ENCODE measurements at places on chromosomes 7 and 10. TPM values are rescaled to one million over a fixed set of nuclear protein-coding genes. Genes with fewer than 3 reads are reported as not detected.

DNA sequence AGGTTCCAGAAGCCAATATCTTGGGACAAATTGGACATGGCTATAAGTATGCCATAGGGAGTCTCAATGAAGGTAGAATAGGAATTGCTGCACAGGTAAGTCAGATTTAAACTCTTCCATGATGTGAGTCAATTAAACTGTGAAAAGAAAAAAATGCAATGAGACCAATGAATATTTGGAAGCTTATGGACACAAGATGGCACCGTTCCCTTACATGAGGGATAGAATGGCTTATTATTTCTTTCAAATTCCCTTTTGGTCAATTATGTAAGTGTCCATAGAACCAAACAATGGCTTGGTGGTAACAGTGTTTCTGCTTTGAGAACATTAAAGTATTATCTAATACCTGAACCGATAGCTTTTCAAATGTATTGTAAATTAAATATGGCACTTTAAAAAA, 35.6 kb downstream of the ACADSB start:
- H3K27ac ChIP-seq = no peak overlapping the region
- no peak for DNase-seq
- H3K4me3 ChIP-seq = no peak overlapping the region

Gene NME8
- not detected for total RNA-seq

DNA sequence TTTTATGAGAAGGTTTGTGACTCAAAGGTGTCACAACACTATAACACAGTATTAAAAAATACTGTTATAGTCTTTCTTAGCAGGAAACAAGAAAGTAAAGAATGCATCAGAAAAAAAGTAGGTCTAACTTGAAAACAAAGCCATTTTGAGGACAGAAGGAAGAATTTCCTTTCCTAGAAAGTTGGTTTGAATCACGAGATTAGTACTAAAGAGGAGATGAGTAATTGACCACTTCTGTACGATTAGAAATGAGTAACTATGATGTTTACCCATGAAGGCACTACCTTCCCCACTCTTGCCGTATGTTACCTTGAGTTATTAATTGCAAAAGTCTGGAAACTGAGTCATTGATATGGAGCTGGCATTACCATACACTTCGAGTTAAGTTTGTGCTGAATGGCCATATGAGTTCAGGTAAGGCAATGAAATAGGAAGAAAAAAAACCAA, 65.2 kb downstream of the FAM185A start:
- no peaks in the 10 kb centered on the region for H3K27me3 ChIP-seq
- no peaks in the 10 kb centered on the region for H3K36me3 ChIP-seq
- DNase-seq = no peak

Gene SRRT
- 76.2 TPM for total RNA-seq

GRCh38 chr10:17841050-17841449, 31.9 kb downstream of the MRC1 start:
- no peaks in the 10 kb centered on the region for H3K36me3 ChIP-seq
- no peaks in the 10 kb centered on the region for H3K27me3 ChIP-seq
- no peak overlapping the region for H3K27ac ChIP-seq
- no peak for DNase-seq
- H3K4me3 ChIP-seq = no peak overlapping the region

Gene HABP2
- not detected for total RNA-seq

GRCh38 chr7:42991913-42992591, 59.9 kb downstream of the MRPL32 start:
- H3K36me3 ChIP-seq = no peaks in the 10 kb centered on the region
- no peak overlapping the region for H3K4me3 ChIP-seq
- no peak for DNase-seq
- no peak overlapping the region for H3K27ac ChIP-seq

Gene PPP2R2D
- 25.2 TPM for total RNA-seq

Gene CALML5
- not detected for total RNA-seq

DNA sequence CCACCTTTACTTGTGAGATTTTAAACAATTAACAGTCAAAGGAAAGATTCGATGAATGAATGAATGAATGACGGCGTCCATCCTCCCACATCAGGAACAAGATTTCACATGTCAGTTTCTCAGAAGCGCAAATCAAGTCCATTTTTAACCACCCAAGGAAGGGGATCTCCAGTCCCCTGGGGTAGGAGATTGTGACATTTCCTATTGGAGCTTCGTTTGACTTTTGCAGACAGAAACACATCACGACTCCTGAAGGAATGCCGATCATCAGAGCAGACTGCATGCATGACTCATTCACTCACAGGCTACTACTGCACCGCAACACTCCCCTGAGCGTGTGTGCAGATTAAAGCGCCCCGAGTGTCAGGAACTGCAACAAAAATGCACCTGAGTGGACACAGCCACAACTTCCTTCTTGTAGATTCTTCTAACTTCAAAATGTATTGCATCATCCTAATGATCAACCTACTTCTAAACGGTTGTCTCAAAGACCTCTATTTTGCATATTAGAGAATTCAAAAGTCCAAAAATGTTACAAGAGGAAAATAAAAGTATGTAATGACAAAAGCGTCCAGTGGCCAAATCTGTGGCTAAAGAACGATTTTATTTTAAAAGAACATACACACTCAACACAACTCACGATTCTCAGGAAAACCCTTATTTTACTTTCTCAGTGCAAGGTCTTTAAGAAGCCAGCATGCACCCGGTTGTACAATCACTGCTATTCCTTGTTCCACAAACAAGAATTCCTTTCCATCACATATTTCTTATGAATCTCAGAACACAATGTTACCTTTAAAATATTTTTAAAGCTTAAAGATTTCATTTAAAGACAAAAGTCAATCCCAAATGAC, 172.6 kb downstream of the FAM107B start:
- no peaks in the 10 kb centered on the region for H3K27me3 ChIP-seq
- peak overlapping the region; percentile 44 for H3K27ac ChIP-seq

DNA sequence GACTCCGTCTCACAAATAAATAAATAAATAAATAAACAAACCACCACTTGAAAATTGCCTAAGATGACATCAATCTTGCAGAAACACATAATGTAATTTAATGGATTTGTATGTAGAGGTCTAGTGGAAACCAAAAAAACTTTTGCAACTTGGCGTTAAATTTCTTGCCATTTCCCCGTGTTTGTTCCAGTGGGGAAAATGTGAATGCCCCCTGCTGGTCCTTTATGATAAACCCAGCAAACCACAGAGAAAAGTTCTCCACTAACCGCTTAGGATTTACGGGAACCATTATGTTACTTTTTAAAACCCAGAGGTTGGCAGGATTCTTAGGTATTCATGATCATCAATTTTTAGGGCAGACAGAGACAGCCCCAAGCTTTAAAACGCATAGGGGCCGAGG, 32.5 kb downstream of the LAMB4 start:
- H3K36me3 ChIP-seq = no peaks in the 10 kb centered on the region
- DNase-seq = no peak
- H3K4me3 ChIP-seq = no peak overlapping the region
- no peaks in the 10 kb centered on the region for H3K27me3 ChIP-seq
- H3K27ac ChIP-seq = no peak overlapping the region

DNA sequence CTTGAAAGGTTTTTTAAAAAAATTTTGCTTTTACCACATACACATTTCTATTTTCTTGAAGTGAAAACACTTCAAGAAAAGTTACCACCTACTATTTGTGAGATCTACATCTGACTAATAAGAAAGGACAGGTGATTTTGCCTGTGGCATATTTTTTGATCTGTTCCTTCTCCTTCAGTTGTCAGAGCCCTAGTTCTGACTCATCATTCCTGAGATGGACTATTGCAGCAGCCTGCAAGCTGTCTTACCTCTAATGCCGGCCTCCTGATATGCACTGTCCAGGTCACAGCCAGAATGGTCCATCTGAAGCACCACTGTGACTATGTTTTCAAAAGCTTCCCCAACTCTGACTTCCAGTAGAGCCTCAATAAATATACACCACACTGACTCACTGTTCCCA, 28.2 kb upstream of the ANK3 start:
- H3K36me3 ChIP-seq = no peaks in the 10 kb centered on the region
- DNase-seq = no peak
- H3K27ac ChIP-seq = no peak overlapping the region
- H3K27me3 ChIP-seq = no peaks in the 10 kb centered on the region
- peaks cover 13% of the 10 kb centered on the region for H3K4me1 ChIP-seq
- no peak overlapping the region for H3K4me3 ChIP-seq

- no peak overlapping the region for H3K4me3 ChIP-seq
- no peak overlapping the region for H3K27ac ChIP-seq
- H3K36me3 ChIP-seq = no peaks in the 10 kb centered on the region
- no peak for DNase-seq
- H3K27me3 ChIP-seq = no peaks in the 10 kb centered on the region
- no peaks in the 10 kb centered on the region for H3K4me1 ChIP-seq
These were observed 123.6 kb downstream of the EXOC4 start for GRCh38 chr7:133376514-133376913.

DNA sequence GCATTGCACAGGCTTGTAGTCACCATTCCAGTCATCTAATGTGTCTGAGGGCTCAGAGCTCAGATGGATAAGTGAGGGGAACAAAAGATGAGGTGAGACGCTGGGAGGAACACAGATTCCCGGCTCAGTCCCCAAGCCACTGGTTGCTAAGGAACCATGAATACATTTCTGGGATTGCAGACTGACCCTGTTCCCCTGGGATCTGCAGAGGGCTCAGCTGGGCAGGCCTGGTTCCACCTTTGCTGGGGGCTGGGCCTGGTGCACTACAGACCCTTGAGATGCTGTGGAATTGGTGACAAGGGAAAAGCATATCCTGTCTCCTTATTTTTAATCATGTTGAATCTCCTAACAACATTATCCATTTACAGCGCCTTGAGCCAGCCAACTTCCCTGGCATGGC, 19.2 kb downstream of the ELFN1 start:
- peak; percentile 17 for DNase-seq
- no peaks in the 10 kb centered on the region for H3K4me1 ChIP-seq
- no peaks in the 10 kb centered on the region for H3K36me3 ChIP-seq
- no peak overlapping the region for H3K4me3 ChIP-seq

DNA sequence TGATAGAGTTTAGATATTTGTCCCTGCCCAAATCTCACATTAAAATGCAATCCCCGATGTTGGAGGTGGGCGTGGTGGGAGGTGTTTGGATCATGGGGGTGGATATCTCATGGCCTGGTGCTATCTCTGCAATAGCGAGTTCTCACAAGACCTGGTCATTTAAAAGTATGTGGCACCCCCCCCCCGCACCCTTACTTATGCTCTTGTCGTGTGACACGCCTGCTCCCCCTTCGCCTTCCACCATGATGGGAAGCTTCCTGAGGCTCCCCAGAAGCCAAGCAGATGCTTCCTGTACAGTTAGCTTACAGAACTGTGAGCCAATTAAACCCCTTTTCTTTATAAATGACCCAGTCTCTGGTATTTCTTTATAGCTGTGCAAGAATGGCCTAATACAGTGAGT, 118.8 kb downstream of the SORBS1 start:
- H3K4me3 ChIP-seq = no peak overlapping the region
- H3K27me3 ChIP-seq = peaks cover 26% of the 10 kb centered on the region
- H3K27ac ChIP-seq = no peak overlapping the region
- DNase-seq = no peak
- H3K36me3 ChIP-seq = no peaks in the 10 kb centered on the region

Gene RARRES2
- not detected for total RNA-seq

- H3K27ac ChIP-seq = no peak overlapping the region
- no peaks in the 10 kb centered on the region for H3K36me3 ChIP-seq
- no peak for DNase-seq
- no peaks in the 10 kb centered on the region for H3K27me3 ChIP-seq
- 0 out of 2 replicates have a peak, but pooled peaks cover 6% of the 10 kb centered on the region for H3K4me1 ChIP-seq
These were observed 13.8 kb upstream of the CYP3A5 start for GRCh38 chr7:99693427-99694200.

DNA sequence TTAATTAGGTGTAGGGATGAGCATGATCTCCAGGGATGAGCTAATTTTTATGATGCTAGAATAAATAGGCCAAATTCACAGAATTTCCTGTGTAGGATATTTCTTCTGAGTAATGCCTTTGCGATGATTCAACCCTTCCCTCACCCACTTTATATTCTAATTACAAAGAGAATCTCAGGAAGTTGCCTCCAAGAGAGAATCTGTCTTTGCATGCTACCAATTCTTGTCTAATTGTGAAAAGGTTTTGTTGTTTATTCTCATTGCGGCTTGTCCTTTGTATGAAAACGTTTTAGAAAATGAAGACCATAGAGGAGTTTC, 6.3 kb downstream of the C7orf57 start:
- DNase-seq = no peak
- no peaks in the 10 kb centered on the region for H3K36me3 ChIP-seq
- H3K4me1 ChIP-seq = peaks cover 47% of the 10 kb centered on the region
- no peaks in the 10 kb centered on the region for H3K27me3 ChIP-seq
- H3K27ac ChIP-seq = peak overlapping the region; percentile 99

GRCh38 chr7:85095366-85095765, 91.5 kb downstream of the SEMA3D start:
- no peaks in the 10 kb centered on the region for H3K4me1 ChIP-seq
- no peak overlapping the region for H3K4me3 ChIP-seq
- DNase-seq = no peak

Gene WDR91
- 11.0 TPM for total RNA-seq

DNA sequence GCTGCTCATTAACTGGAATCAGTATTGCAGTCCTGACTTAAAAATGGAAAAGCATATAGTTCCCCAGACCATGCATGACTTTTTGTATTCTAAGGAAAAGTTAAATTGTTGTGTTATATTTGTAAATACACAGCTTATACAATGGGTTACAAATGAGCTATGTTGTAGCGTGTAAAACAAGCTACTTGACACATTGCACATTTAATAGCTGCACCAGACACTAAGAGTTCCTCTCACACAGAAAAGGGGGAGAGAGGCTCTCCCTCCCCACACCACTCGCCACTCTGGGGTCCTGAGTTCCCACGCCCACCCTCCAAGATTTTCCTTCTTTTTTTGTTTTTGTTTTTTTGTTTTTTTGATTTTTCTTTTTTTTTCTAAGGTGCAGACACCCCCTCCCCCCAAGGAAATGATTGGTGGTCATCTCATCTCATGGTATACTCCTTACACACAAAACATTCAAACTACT, 6.3 kb downstream of the KLF6 start:
- H3K4me1 ChIP-seq = peaks cover 82% of the 10 kb centered on the region
- H3K4me3 ChIP-seq = no peak overlapping the region
- H3K36me3 ChIP-seq = peaks cover 93% of the 10 kb centered on the region
- H3K27ac ChIP-seq = peak overlapping the region; percentile 7

Gene PAPOLB
- not detected for total RNA-seq

Gene SPDYE8
- total RNA-seq = 0.24 TPM

GRCh38 chr7:150903606-150904005, 51.3 kb downstream of the AOC1 start:
- H3K27me3 ChIP-seq = peaks cover 16% of the 10 kb centered on the region
- no peak overlapping the region for H3K27ac ChIP-seq
- DNase-seq = peak; percentile 51
- no peak overlapping the region for H3K4me3 ChIP-seq
- H3K4me1 ChIP-seq = no peaks in the 10 kb centered on the region
- H3K36me3 ChIP-seq = no peaks in the 10 kb centered on the region

Gene TDRD1
- total RNA-seq = not detected

- H3K27ac ChIP-seq = no peak overlapping the region
- peaks cover 6% of the 10 kb centered on the region for H3K4me1 ChIP-seq
- no peak overlapping the region for H3K4me3 ChIP-seq
- no peaks in the 10 kb centered on the region for H3K36me3 ChIP-seq
- H3K27me3 ChIP-seq = peaks cover 34% of the 10 kb centered on the region
These were observed 3.3 kb upstream of the PDE1C start for GRCh38 chr7:32073533-32073932.

Gene ZFYVE27
- total RNA-seq = 20.9 TPM
